ENCODE measurements at places on chromosomes 7 and 10. TPM values are rescaled to one million over a fixed set of nuclear protein-coding genes. Genes with fewer than 3 reads are reported as not detected.

The STEAP1B gene
- total RNA-seq, result 2.1 TPM

The SCIN gene
- 0.49 TPM for total RNA-seq

GRCh38 chr7:93198472-93198871 is 27.8 kb downstream of the HEPACAM2 start:
- no peaks in the 10 kb centered on the region for H3K27me3 ChIP-seq
- H3K4me3 ChIP-seq, result no peak overlapping the region
- H3K36me3 ChIP-seq, result no peaks in the 10 kb centered on the region
- H3K27ac ChIP-seq, result no peak overlapping the region

DNA sequence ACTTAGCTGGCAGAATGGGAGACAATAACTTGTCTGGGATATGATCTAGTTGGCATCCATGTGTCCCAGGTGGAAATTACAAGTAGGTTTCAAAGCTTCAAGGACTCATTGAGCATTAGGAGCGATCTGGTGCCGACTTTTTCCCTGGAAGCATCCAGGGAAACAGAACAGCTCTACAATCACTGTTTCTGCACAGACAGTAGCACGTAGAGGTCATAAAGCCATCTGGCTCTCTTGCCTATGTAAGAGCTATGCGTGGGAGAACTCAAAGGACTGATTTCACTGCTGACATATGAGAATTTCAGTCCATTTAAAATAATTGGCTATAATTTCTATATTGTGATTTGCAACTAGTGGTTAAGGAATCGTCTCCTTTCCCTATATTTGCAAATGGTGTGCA is 791.7 kb downstream of the REEP3 start:
- DNase-seq, result no peak
- no peaks in the 10 kb centered on the region for H3K27me3 ChIP-seq
- H3K27ac ChIP-seq, result no peak overlapping the region
- H3K4me3 ChIP-seq, result no peak overlapping the region

DNA sequence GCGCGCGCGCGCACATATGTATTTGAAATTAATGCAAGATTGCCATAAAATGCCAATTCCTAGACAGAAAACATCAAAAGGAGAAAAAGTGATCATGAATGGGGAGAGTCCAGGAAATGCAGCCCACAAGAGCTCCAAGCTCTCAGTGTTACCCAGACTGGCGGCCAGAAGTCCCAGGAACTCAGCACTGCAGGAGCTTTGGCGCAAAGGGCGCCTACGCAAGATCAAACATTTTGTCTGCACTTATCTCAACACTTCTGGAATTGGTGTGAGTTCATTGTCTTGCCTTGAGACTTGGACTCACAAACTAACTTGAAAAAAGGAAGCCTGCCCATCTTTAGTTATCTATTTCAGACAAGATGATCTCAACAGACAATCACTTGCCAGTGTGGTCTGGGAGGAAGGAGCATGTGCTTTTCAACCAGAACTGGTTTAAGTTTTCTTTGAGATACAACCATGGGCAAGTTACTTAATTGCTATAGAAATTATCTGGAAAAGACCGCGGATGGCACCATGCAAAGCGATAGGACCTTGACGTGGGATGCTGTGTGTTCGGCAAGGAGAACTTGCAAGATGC is 77.2 kb downstream of the KIAA1549 start:
- no peak overlapping the region for H3K27ac ChIP-seq
- DNase-seq, result no peak
- H3K4me1 ChIP-seq, result no peaks in the 10 kb centered on the region
- H3K27me3 ChIP-seq, result no peaks in the 10 kb centered on the region
- no peaks in the 10 kb centered on the region for H3K36me3 ChIP-seq

- no peaks in the 10 kb centered on the region for H3K27me3 ChIP-seq
- no peak overlapping the region for H3K27ac ChIP-seq
- no peak for DNase-seq
- H3K36me3 ChIP-seq, result no peaks in the 10 kb centered on the region
Measured at GRCh38 chr7:117071551-117071950, 118.2 kb downstream of the ST7 start.

DNA sequence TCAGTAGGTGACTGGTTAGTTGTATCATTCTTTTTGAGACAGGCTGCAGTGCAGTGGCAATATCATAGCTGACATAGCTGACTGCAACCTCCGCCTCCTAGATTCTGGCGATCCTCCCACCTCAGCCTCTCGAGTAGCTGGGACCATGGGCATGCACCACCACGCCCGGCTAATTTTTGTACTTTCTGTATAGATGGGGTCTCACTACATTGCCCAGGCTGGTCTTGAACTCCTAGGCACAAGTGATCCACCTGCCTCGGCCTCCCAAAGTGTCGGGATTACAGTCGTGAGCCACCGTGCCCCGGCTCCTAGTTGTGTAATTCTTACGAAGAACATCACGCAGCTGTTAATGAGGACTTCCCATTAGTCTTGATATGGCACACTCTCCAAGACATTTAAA is 123.4 kb upstream of the VKORC1L1 start:
- H3K4me1 ChIP-seq, result peaks cover 61% of the 10 kb centered on the region
- H3K27ac ChIP-seq, result peak overlapping the region; percentile 94
- H3K4me3 ChIP-seq, result no peak overlapping the region
- peak; percentile 56 for DNase-seq
- no peaks in the 10 kb centered on the region for H3K36me3 ChIP-seq

GRCh38 chr10:30751678-30752331 is 122.3 kb upstream of the LYZL2 start:
- DNase-seq, result no peak
- no peaks in the 10 kb centered on the region for H3K27me3 ChIP-seq
- H3K36me3 ChIP-seq, result no peaks in the 10 kb centered on the region

GRCh38 chr10:100693821-100694220 is 51.6 kb upstream of the PAX2 start:
- H3K36me3 ChIP-seq, result no peaks in the 10 kb centered on the region
- no peak overlapping the region for H3K4me3 ChIP-seq
- no peaks in the 10 kb centered on the region for H3K27me3 ChIP-seq
- H3K4me1 ChIP-seq, result no peaks in the 10 kb centered on the region

DNA sequence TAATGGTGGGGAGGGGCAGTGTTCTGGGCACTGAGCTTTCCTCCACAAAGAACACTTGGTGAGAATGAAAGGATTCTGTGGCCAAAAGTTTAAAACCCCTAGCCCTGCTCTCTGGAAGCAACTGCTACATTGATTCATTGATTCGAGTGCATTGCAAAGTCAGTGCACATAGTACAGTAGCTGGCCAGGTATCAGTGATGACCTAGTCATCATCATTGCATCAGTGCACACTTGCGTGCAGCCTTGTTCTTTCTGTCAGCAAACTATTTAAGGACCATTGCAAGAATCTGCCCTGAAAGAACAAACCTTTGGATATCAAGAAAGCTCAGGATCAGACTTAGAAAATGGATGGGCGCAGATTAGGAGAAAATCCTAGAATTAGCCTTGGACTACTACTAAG is 47.4 kb downstream of the CUL1 start:
- no peak overlapping the region for H3K4me3 ChIP-seq
- no peak for DNase-seq
- no peaks in the 10 kb centered on the region for H3K36me3 ChIP-seq

- DNase-seq, result no peak
- no peaks in the 10 kb centered on the region for H3K36me3 ChIP-seq
- no peak overlapping the region for H3K27ac ChIP-seq
Measured at GRCh38 chr10:30227481-30227880, 121.6 kb downstream of the MTPAP start.

- no peak overlapping the region for H3K4me3 ChIP-seq
- H3K27me3 ChIP-seq, result no peaks in the 10 kb centered on the region
- no peaks in the 10 kb centered on the region for H3K4me1 ChIP-seq
- no peak overlapping the region for H3K27ac ChIP-seq
- no peak for DNase-seq
- H3K36me3 ChIP-seq, result no peaks in the 10 kb centered on the region
Measured at GRCh38 chr10:117075064-117075463, 63.0 kb downstream of the VAX1 start.

DNA sequence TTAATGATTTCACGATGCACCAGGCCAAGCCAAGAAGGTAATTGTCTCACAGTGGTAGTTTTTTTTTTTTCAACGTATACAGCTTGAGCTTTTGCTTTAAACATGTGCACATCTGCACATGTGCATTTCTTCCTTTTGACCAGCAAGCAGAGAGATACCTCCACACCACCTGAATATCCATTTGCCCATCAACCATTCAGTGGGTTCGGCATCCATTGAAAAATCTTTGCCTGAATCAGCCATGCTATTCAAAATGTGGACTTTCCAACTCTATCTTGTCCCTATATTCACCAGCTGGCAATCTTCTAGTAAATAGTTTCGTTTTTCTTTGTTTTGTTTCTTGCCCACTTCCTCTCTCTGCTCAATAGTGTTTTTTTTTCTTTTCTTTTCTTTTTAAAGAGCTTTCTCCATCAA is 7.7 kb upstream of the TRA2A start:
- H3K27me3 ChIP-seq, result no peaks in the 10 kb centered on the region
- H3K27ac ChIP-seq, result no peak overlapping the region
- H3K4me1 ChIP-seq, result no peaks in the 10 kb centered on the region
- no peak for DNase-seq

DNA sequence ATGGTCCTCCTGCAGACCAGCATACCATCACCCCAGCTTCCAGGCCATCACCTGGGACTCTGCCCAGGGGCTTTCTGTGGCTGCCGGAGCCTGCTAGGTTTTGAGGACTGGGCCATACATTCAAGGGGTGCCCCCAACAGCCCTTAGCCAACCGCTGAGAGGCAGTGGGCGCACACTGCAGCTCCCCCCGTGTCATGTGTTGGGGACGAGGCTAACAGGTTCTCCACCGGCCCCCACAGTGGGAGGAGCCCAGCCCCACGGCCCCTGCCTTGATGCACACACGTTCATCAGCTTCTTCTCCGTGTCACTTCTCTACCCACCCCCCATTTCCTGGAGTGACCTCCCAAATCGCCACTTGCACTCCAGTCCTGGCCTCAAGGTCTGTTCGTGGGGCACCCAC is 543.2 kb upstream of the FOXK1 start:
- no peak overlapping the region for H3K27ac ChIP-seq
- H3K4me3 ChIP-seq, result no peak overlapping the region
- peak; percentile 50 for DNase-seq
- H3K4me1 ChIP-seq, result peaks cover 14% of the 10 kb centered on the region
- no peaks in the 10 kb centered on the region for H3K27me3 ChIP-seq

- DNase-seq, result no peak
- no peaks in the 10 kb centered on the region for H3K4me1 ChIP-seq
- no peaks in the 10 kb centered on the region for H3K27me3 ChIP-seq
Measured at GRCh38 chr10:36271627-36272340, 629.7 kb upstream of the FZD8 start.

Data from sigmoid colon (tissue), 7 donors.